ENCODE measurements at places on chromosomes 16 and 17.

GRCh38 chr16:23114131-23114904 lies 34.9 kb downstream of the USP31 start:
- no peak overlapping the region for H3K4me3 ChIP-seq
- DNase-seq: no peak

DNA sequence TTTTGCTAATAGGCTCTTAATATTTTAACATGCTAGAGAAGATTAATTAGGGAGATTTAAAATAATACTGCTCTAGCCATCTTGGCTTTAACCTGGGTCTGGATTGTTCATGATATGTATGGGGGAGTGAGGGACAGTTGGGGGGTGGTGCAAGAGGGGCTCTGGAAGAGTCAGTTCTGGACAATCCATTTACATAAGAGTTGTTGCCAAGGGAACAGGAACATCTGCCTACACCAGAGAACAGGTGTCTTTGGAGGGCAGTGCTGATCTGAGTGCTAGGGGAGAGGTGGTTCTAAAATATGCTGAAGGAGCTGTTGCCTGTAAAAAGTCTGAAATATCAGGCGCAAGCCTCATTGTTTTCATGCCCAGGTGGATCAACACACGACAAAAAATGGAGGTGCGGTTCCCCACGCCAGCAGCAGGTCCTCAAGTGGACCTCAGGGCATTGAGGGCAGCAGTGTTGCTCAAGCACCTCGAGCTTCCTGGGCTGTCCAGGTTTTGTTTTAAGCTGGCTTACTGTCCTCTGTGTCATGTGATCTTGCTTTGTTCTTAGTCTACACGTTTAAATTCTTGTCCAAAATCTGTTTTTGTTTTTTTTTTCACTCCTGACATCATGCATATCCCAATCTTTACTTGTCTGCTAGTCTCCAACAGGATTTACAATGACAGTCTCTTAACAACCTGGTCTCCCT lies 25.4 kb upstream of the WSB1 start:
- no peak overlapping the region for H3K27ac ChIP-seq
- no peak for DNase-seq
- no peaks in the 10 kb centered on the region for H3K4me1 ChIP-seq
- H3K27me3 ChIP-seq: no peaks in the 10 kb centered on the region
- H3K36me3 ChIP-seq: no peaks in the 10 kb centered on the region
- H3K4me3 ChIP-seq: no peak overlapping the region

DNA sequence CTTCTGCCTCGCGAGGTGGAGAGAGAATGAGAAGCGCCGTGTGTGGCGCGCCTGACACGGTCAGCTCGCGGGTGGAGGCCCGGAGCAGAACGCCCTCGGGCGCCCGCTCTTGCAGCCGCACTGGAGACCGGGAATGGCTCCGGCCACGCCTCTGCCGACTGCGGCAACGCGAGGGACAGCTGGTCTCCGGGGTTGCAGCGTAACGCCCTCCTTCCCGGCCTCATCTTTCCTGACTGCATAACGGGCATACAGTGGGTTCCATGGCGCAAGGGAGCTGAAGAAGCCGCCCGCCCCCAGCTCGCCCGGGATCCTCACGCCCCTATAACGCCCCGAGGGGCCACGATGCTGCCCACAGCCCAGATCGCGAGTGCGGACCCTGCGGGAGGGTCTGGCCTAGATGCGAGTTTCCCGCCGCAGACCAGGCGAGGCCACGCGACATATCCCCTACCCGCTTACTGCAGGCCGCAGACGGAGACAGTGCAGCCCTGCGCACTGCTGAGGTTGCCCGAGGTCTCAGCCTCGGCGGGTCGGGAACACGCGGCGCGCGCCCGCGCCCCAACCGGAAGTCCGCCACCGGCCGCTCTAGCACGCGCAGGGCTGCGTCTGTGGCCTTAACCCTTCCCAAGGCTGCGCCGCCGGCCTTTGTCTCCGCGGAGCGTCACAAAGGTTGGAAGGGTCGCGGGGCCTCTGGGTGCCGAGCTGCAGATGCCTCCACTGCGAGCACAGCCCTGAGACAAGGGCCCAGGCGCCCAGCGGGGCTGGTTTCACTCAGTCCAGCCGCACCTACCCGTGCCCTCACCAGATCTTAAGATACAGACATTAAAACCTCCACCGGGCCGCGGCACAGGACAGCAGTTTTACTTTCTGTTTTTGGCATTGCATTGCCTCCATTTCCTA lies 18.8 kb downstream of the BCL7C start:
- peak overlapping the region; percentile 89 for H3K4me3 ChIP-seq
- H3K36me3 ChIP-seq: no peaks in the 10 kb centered on the region
- no peaks in the 10 kb centered on the region for H3K4me1 ChIP-seq
- H3K27me3 ChIP-seq: no peaks in the 10 kb centered on the region
- H3K27ac ChIP-seq: peak overlapping the region; percentile 97
- DNase-seq: peak; percentile 74

DNA sequence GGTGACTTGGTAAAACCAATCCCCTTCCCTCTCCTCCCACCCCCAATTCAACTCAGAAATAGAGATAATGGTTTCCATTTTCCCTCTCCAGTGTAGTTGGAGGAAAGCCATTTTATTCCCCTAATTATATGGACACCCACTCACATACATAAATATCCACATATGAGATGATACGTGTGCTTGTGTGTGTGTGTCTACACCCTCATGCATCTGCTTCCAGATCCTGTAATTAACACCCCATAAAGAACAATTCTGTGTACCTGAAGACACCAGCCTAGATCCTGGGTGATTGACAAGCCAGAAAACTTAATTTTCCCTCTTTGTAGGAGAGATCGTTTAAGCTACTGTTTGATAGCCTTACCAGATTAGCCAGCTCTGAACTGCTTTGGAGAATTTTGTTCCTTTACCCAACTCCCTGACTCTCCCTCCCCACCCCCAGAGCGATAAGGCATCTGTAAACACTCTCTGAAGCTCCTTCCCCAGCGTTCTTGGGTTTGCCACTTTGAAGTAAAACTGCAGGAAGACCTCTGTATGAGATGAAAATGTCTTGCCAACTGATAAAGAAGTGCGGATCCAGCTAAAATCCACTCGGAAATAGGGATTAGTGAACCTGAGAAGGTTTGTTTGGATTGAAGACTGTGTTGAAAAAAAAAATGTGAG lies 175.7 kb downstream of the RGS9 start:
- no peaks in the 10 kb centered on the region for H3K36me3 ChIP-seq
- DNase-seq: no peak
- H3K27me3 ChIP-seq: peaks cover 5% of the 10 kb centered on the region
- H3K27ac ChIP-seq: no peak overlapping the region

- no peaks in the 10 kb centered on the region for H3K27me3 ChIP-seq
- H3K4me1 ChIP-seq: no peaks in the 10 kb centered on the region
- no peak overlapping the region for H3K27ac ChIP-seq
- DNase-seq: no peak
Observed at GRCh38 chr17:1940810-1941185, 84.3 kb downstream of the RTN4RL1 start.

- no peak overlapping the region for H3K4me3 ChIP-seq
- H3K27me3 ChIP-seq: no peaks in the 10 kb centered on the region
- H3K4me1 ChIP-seq: peaks cover 7% of the 10 kb centered on the region
Observed at GRCh38 chr16:84027625-84028024, 15.0 kb downstream of the SLC38A8 start.

GRCh38 chr17:18217412-18218015 lies 7.9 kb upstream of the LLGL1 start:
- DNase-seq: peak; percentile 23
- no peaks in the 10 kb centered on the region for H3K36me3 ChIP-seq
- H3K4me1 ChIP-seq: peaks cover 21% of the 10 kb centered on the region
- H3K27me3 ChIP-seq: no peaks in the 10 kb centered on the region
- H3K4me3 ChIP-seq: no peak overlapping the region

- peak overlapping the region; percentile 53 for H3K4me3 ChIP-seq
- no peaks in the 10 kb centered on the region for H3K27me3 ChIP-seq
- H3K27ac ChIP-seq: peak overlapping the region; percentile 83
Observed at GRCh38 chr17:3888343-3889171, 4.3 kb downstream of the CAMKK1 start.

DNA sequence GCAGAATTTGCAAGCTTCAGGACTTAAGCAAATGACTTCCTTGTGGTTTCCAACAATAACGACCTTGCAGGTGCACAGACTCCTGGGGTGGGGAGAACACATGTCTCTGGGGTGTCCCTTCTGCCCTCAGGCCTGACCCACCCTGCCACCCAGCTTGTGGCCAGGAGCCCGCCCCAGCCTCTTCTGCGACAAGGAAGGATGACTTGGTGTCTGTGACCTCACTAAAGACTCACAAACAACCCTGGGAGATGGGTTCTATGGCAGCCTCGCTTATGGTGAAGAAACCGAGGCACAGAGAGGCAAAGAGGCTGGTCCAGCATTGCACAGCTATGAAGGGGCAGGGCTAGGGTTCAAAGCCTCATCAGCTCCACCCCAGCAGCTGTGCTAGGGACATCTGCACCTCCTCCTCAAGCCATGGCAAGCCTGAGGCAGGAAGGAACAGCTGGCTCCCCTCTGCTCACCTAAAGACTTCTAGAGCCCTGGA lies 2.6 kb downstream of the ATP2A3 start:
- peaks cover 23% of the 10 kb centered on the region for H3K4me1 ChIP-seq
- no peak overlapping the region for H3K4me3 ChIP-seq
- DNase-seq: no peak
- no peak overlapping the region for H3K27ac ChIP-seq
- H3K36me3 ChIP-seq: no peaks in the 10 kb centered on the region
- H3K27me3 ChIP-seq: no peaks in the 10 kb centered on the region

DNA sequence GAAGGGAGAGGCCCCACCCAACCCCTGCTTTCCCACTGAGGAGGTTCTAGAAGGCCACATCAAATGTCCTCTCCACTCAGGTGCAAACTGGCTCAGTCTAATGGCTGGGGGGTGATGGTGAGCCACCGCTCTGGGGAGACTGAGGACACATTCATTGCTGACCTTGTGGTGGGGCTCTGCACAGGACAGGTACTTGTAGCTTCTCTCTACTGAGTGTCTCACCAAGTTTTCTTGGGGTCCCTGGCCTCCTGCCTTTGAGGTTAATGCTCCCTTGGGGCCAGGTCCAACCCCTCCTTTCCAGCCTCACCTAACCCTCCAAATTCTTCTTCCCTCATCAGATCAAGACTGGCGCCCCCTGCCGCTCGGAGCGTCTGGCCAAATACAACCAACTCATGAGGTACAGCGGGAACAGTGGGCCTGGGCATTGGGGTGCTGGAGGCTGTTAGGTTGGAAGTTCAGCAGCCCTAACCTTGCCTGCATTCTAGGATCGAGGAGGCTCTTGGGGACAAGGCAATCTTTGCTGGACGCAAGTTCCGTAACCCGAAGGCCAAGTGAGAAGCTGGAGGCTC lies 5.7 kb downstream of the ENO3 start:
- no peaks in the 10 kb centered on the region for H3K36me3 ChIP-seq
- no peak for DNase-seq
- H3K27me3 ChIP-seq: no peaks in the 10 kb centered on the region
- peaks cover 7% of the 10 kb centered on the region for H3K4me1 ChIP-seq

DNA sequence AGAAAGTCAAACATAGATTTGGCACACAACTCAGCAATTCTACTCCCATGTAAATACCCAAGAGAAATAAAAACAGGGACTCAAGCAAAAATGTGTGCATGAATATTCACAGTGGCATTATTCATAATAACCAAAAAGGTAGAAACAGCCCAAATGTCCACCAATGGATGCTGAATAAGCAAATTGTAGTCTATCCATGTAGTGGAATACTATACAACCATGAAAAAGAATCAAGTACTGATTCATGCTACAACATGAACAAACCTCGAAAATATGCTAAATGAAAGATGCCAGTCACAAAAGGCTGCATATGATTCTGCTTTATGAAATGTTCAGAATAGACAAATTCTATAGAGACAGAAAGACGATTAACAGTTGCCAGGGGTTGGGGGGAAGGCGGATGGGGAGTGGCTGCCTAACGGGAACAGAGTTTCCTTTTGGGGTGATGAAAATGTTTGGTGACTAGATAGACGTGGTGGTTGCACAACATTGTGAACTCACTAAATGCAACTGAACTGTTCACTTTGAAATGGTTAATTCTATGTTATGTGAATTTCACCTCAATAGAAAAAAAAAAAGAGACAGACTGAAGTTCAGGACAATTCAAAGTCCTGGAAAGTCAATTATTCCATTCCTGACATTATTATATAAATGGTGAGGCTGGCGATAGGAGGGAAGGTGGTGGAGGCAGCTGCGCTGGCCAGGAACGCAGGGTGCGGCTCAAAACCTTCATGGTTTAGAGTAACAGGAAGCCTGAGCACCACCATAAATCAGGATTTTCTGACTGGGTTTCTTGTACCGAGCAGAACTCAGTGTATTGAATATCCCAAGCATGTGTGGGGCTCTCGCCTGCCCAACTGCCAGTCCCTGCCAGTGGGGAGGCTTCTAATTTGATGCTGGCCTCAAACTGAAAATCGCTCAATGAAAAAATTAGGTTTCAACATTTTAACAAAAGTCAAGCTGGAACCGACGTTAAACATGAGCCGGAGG lies 300.9 kb downstream of the C16orf95 start:
- H3K27ac ChIP-seq: no peak overlapping the region
- DNase-seq: no peak
- H3K36me3 ChIP-seq: no peaks in the 10 kb centered on the region

GRCh38 chr16:2524339-2524938 lies 4.3 kb downstream of the AMDHD2 start:
- H3K36me3 ChIP-seq: peaks cover 12% of the 10 kb centered on the region
- H3K27me3 ChIP-seq: no peaks in the 10 kb centered on the region
- H3K27ac ChIP-seq: no peak overlapping the region
- H3K4me3 ChIP-seq: no peak overlapping the region
- H3K4me1 ChIP-seq: peaks cover 15% of the 10 kb centered on the region

DNA sequence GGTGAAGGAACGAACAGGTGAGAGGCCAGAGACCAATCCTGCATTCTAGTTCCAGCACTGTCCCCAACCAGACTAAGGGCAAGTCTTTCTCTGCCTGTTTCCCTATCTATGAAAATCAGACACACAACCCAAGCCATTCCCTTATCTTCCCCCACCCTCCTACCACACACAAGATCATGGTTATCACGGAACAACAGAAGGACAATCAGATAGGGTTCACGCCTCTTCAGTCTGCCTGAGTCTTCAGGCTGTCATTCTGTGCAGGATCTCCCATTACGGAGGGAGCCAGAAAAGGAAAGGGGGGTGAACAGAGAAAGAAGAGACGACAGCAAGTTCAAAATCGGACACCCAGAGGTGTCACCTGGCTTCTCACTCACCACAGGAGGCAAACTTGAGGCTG lies 11.1 kb downstream of the TLE7 start:
- DNase-seq: no peak
- H3K27me3 ChIP-seq: no peaks in the 10 kb centered on the region
- H3K27ac ChIP-seq: no peak overlapping the region
- H3K36me3 ChIP-seq: no peaks in the 10 kb centered on the region
- H3K4me3 ChIP-seq: no peak overlapping the region

Measured in HCT116 (cell line).